ENCODE measurements at places on chromosomes 11 and 22.

DNA sequence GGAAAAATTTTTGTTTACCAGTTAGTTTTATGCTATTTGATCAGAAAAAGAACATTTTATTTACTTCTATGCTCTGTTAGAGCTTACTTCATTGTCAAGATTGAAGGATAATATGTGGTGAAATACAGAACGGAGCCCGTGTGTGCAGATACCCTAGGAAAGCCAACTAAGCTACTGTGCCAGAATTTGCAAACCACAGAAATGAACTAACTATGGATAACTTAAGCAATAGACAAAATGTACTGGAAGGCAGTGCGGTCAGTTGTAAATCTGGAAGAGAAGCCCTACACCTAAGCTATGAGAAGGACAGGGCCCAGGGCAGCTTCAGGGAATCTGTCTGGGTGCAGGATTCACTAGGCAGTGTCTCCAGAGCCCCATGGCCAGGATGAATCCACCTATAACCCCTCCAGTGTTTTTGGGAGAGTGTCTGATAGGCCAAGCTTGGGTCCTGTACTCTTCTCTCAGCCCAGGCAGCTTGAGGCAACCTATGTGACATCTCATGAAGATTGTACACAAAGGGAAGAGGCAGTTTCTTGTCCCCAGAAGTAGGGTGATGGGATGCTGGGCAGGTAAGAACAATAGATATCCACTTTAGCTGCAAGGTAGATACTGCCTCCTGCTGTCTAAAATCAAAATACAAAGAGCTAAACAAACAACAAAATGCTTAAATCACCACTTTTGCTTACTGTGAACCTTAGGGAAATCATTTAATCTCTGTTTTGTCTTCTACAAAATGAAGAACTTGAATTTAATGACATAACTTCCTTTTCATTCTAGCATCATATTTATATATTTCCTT, 12.1 kb downstream of the MMP7 start:
- no peak for DNase-seq

GRCh38 chr11:85869781-85870180, 14.6 kb downstream of the CCDC83 start:
- no peak for DNase-seq

DNA sequence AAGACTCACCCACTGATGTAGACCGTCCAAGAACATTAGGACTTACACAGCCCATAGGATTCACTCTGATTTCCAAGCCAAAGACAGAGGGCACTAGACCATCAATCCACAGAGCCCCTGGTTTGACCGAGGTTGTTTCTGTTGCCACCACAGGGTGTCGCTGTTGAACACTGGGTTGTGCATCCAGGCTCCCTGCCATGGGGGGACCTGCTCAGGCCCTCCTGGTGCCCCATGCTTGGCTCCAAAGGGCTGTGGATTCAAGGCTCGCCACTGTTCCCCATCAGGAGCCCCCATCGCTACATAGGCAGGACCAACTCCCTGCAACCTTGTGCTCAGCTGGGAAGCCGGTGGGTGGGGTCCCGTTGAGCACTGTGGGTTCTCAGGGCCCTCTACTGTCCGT, 128.0 kb upstream of the ANO1 start:
- no peak for DNase-seq

GRCh38 chr11:1502954-1503707, 16.6 kb upstream of the MOB2 start:
- DNase-seq, result no peak

DNA sequence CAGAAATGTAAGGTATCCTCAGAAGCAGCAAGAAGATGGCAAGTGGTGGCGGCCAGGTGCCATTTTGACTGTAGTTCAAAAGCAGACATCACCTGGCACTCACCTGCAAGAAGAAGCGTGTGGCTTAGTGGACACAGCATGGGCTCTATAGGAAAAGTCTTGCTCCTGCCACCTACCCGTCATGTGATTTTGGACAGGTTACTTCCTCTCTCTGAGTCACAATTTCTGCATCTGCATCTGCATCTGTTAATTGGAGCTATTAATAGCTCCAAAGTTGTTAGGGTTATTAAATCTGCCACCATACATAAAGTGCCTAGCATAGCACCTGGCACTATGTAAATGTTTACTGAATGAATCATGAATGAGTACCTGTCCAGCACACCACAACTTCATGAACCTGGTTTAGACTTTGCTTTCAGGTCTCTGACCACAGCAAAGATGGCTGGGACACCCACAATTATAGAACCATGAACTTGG, 16.8 kb downstream of the RAB30 start:
- DNase-seq, result no peak

DNA sequence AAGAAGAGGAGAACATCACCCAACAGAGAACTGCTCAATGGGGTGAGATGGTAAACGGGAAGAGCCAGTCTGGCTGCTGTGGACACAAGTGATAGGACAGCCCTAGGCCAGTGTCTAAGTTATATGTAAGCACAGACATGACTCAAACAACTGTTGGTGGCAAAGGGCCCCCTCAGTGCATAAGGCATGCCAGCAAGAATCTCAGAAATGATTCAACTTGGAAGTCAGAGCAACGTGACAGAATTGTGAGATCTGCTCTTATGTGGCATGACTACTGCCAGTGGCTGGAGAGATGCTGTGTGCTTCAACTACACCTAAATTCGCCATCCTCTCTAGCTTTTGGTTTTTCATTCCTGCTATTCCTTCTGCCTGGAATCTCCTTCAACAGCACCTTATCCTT, 7.4 kb downstream of the SLN start:
- no peak for DNase-seq

DNA sequence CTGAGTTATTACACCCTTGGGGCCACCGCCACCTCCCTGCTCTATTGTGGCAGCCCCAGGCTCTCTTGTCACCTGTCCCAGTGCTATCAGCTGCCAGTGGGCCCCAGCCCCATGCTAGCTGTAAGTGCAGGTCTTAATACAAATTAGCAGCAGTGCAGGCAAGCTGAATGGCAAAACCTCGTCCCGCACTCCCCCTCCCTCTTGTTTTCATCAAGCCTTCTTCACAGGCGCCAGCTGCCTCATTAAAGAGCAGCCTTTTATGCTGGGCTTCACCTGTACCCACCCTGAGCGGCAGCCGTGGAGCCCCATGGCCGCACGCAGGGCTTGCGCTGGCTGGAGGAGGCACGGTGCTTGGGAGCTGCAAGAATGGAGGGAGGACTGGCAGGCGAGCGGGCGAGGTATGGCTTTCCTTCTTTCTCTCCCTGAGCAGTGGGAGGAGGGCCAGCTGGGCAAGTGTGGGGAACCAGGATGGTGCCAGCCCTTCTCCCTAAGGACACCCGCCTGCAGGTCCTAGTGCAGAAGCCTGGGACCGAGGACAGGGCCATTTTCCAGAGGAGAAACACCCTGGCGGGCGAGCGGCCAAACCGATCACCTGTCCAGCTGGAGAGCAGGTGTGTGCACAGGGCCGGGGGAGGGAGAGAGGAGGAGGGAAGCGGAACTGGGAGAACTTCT, 70.7 kb downstream of the FLI1 start:
- no peak for DNase-seq
